ENCODE measurements at places on chromosomes 16 and 17.
A peak's percentile ranks its signal among the peaks of the same experiment; 100 is the strongest.

GRCh38 chr16:76346210-76346609 lies 69.0 kb downstream of the CNTNAP4 start:
- no peak for DNase-seq

- peak; percentile 80 for DNase-seq
Measured at GRCh38 chr17:81519284-81520020, 6.9 kb upstream of the ACTG1 start.

DNA sequence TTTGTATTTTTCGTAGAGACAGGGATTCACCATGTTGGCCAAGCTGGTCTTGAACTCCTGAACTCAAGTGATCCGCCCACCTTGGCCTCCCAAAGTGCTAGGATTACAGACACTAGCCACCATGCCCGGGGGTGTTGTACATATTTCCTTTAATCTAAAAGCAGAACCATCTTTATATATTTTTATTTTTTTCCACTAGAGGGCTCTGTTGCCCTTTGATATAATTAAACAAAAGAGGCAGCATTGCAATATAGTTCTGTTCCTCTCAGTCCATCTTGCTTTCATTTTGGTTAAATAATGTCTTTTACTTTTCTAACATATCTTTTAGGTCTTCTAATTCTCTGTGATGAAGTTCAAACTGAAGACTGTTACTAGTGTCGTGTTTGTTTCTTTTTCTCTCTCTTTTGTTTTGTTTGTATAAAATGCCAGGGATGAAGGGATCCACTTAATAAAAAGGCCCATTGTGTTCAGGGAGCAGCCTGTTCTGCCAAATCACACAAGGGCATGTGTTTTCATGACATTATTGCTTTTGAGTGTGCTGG lies 23.4 kb downstream of the WWOX start:
- DNase-seq = peak; percentile 62

- DNase-seq = no peak
Measured at GRCh38 chr16:67801241-67801640, 5.1 kb downstream of the RANBP10 start.

GRCh38 chr17:34820248-34820801 lies 140.9 kb downstream of the CCT6B start:
- no peak for DNase-seq

- DNase-seq = no peak
Measured at GRCh38 chr17:32941419-32942032, 13.6 kb downstream of the TMEM98 start.

GRCh38 chr17:43540821-43541674 lies 5.1 kb downstream of the ETV4 start:
- no peak for DNase-seq

- DNase-seq = no peak
Measured at GRCh38 chr17:15157051-15157450, 108.1 kb downstream of the PMP22 start.

DNA sequence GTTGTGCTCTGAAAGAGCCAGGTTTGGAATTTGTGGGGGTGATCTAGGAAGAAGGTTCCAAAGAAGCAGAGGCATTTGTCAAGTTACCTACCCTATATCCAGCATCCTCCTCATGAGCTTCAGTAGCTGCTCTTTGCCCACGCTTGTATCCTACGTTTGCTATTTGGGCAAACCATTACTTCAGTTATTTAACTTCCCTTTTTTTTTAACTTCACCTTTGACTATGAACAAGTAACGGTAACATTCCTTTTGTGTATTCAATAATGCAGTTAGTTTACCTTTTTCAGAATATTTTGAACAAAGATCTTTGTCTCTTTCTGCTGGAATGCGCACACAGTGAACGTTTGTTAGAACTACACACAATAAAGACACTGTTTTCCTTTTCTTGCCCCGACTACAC lies 41.5 kb downstream of the CYB5B start:
- no peak for DNase-seq

DNA sequence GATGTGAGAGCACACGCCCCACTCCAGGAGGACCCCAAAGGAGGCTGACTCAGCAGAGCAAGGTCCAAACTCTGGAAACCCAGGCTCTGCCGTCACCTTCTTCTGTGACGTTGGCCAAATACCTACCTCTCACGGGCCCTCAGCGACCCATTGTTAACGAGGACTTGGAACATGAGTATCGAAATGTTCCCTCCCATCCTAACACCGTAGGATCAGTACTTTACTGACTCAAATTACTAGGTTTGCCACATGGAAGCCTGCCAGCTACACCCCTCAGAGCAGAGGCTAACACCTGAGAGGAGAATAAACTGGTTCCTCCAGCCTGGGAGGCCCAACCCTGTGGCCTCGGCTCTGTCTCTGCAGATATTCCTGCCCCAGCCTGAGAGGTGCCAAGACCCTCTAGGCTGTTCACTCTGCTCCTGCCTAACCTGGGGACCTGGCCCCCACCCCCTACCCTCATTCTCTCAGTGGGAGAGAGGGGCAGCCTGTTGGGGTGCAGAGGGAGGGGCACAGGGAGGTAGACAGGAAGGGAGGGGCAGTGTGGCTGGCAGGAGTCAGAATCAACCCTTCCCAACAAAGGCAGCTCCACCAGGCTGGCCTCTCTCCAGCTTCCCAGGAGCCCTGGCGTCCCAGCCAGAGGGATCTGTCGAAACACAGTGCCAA lies 4.4 kb downstream of the PITPNM3 start:
- no peak for DNase-seq

DNA sequence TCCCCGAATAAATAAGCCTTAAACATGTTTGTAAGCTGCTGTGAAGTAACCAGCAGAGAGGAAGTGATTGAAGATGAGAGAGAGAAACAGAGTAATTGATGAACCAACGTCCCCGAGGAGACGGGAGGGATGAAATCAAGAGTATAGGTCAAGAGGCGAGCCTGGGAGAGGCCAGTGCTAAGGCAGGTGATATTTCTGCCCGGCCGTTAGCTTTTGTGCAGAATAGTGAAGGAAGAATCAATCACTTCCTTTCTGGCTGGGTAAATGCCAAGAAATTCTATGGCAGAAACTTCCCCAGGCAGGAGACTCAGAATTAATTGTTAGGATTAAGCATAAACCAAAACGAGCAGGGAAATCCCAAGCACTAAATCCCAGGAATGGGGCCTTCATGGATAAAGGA lies 273.8 kb downstream of the CDH13 start:
- DNase-seq = no peak

GRCh38 chr16:28602529-28602928 lies 5.7 kb upstream of the SULT1A2 start:
- DNase-seq = no peak

DNA sequence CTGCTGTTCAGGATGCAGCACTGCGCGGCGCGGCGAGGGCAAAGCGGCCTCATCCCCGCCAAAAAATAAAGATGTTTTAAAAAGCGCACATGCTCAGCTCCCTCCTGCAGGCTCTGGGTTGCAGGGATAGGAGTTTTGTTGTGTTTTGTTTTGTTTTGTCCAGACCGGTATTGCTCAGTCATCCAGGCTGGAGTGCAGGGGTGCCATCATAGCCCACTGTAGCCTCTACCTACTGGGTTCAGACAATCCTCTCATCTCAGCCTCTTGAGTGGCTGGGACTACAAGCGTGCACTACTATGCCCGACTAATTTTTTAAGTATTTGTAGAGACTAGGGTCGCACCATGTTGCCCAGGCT lies 636 bp downstream of the WWOX start:
- DNase-seq = no peak

DNA sequence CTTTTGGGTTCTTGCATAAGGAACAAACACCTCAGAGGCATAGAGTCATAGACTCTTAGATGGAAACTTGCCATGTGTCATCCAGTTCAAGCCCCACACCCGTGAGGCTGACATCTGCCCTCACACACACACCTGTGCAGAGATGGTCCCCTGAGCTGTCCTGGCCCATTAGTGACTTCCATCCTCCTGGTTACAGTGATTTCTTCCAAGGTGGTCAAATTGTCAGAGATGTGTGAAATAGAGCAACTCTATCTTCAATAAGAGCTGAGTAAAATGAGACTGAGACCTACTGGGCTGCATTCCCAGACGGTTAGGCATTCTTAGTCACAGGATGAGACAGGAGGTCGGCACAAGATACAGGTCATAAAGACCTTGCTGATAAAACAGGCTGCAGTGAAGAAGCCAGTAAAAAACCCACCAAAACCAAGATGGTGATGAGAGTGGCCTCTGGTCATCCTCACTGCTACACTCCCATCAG lies 342.2 kb upstream of the TNRC6C start:
- DNase-seq = no peak

DNA sequence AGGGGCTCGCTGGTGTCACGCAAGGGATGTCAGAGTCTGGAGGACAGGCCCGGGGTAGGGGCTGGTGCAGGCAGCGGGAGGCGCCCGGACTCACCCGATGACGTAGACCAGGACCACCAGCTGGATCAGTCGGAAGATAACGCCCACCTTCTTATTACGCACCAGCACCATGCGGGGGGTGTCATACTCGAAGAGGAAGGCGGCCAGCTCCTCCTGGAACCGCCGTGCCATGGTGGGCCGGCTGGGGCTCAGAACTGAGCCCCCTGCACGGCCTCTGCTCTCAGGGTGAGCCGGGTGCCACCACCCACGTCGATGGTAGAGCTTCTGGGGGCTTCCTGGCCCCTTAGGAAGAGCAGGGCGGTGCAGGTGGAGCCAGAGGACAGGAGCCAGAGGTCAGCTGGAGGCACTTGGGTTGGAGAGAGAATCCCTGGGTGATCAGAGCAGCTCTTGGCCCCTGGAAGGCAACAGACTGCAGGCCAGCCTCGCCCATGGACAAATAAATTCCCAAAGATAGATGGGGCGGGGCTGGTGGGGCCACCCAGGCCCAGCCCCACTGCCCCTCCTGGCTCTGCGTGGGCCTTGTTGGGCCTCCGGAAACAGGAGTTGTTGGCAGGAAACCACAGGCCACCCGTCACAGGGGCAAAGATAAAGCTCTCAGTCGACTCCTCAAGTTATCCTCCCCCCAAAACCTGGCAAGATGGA lies at the start of gene P2RX1:
Gene P2RX1, minus strand, starts transcription at position 471 of the 702 bp plus-strand sequence. Its CDS starts 240 bp downstream, at position 231.
- peak; percentile 56 for DNase-seq

DNA sequence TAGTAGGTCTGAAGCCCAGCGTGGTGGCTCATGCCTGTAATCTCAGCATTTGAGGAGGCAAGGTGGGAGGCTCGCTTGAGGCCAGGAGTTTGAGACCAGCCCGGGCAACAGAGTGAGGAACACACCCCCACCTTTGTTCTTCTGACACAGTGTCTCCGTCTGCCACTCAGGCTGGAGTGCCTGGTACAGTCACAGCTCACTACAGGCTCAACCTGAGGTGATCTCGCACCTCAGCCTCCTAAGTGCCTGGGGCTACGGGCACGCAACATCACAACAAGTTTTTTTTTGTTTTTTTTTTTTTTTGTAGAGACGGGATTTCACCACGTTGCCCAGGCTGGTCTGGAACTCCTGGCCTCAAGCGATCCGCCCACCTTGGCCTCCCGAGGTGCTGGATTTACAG lies 6.7 kb upstream of the TLCD3A start:
- DNase-seq = no peak

DNA sequence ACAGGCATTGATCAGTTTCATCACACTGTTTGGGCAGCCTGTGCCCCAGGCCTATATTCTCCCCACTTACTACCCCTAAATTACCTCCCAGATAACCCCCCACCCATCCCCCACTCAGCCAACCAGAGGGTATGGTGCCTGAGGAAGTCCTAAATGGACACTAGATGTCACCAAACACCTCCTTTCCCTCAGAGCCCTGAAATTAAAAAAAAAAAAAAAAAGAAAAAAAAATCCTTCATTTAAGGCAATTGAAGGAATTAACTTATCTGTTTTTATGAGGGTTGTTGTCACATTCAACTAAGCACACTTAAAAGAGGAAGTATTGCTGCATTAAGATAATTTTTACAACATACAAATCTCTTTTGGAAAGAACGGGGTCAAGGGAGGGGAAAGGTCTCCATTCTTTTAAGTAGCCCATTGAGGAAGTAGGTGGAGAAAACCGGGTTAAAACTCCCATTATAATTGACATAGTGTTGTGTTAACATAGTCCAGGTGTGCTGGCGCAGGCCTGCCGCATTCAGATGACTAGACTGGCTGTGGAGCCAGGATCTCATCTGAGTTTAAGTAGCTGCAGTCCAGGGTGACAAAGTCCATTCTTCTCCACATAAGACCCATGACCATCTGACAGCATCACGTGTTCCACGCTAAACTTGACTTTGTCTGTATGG lies 46.3 kb downstream of the SNX11 start:
- DNase-seq = no peak

GRCh38 chr16:27483624-27484023 lies 66.1 kb downstream of the GTF3C1 start:
- DNase-seq = no peak

GRCh38 chr16:68022278-68022727 lies 729 bp downstream of the DDX28 start:
- DNase-seq = no peak

DNA sequence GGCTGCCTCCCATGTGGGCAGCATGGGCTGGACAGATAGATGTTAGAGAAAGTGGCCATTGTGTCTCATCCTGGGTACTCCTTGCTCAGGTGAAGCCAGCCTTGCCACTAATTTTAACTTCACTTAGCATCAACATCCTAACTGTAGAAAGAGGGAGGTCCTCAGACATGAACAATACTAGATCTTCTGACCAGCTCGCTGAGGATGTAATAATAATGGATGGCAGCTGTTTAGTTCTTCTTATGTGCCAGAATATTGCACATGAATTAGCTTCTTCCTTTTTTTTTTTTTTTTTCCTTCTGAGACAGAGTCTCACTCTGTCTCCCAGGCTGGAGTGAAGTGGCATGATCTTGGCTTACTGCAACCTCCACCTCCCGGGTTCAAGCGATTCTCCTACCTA lies 232.4 kb downstream of the CCDC182 start:
- no peak for DNase-seq

- no peak for DNase-seq
Measured at GRCh38 chr16:86809458-86809955, 231.2 kb downstream of the FOXL1 start.
